EH (cell line): ENCODE measurements at places on chromosomes 3 and 15.

GRCh38 chr3:188776447-188776846 is 395.3 kb upstream of the TPRG1 start:
- DNase-seq = peak; percentile 60

GRCh38 chr15:73699249-73700040 is 15.3 kb downstream of the CD276 start:
- no peak for DNase-seq

DNA sequence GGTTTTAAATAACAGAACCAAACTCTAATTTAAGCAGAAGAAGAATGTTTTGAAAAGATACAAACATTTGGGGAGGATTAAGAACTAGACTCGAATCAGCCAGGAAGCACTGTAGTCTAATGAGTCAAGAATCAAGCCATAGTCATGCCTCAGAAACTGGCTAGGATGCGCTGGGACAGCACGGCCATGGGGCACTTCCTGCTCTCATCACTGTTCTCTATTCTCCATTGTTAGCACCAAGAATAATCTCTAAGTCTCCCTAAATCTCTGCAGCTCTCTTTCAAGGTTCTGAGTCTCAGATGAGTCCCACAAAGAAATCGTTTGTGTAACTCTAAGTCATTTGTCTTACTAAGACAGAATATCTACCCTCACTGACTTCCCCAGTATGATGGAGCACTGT is 399.0 kb upstream of the KCNMB2 start:
- peak; percentile 51 for DNase-seq

DNA sequence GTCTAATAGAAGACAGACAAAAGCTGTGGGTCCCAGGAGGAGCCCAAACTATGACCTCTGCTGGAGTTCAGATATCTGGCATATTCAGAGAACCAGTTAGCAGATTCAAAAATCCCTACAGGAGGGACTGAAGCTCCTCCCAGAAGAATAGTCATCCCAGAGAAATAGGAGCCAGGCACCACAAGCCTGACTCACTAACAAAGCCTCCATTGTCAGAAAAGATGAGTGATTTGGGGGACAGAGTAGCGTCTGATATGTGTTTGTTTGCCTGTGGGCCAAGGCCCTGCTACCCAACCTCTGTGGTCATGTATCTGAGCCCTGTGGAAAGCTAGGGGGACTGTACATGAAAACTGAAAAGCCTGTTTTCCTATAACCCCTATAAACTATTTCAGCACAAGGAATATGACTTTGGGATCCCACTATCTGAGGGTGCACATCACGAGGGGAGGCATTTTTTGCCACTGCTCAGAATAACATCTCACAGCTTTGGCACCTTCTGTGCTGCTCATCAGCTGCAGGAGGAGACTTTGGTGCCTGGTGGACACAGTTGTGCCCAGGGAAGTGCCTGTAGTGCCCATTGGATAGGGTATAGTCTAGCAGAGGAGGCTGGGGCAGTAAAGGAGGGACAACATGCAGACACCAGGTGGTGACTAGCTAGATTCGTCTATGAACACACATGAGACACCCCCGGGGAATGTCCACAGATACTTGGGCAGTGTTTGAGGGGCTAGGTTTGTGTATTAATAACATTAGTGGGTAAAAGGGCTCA is 9.7 kb upstream of the LARP6 start:
- DNase-seq = peak; percentile 88

- DNase-seq = no peak
These were observed 56.0 kb upstream of the SPTSSB start for GRCh38 chr3:161427347-161427746.

DNA sequence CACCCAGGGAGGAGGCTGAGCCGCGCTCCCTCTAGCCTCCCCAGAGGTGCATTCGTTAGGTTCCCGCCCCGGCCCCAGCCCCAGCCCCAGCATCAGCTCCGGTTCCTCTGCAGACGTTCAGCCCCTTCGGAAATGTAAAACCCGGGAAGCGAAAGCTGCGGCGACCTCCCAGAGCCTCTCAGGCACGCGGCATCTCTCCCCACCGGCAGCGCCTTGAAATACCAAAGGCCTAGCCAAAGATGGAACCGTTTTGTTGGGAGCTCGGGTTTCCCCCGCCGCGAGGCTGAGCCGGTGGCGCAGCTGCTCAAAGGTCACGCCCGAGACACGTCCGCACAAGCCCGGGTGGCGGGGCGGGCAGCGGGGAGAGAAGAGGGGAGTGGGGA is 77.8 kb upstream of the HES1 start:
- DNase-seq = peak; percentile 51

- DNase-seq = no peak
These were observed 93.1 kb downstream of the BTD start for GRCh38 chr3:15694628-15695027.

- peak; percentile 27 for DNase-seq
These were observed 1.7 kb downstream of the SYNM start for GRCh38 chr15:99106417-99107220.
